Activated naive CD4-positive, alpha-beta T cell treated with anti-CD3 and anti-CD28 coated beads for 36 hours (primary cell): ENCODE measurements at places on chromosomes 2 and 18. TPM values are rescaled to one million over a fixed set of nuclear protein-coding genes. Genes with fewer than 3 reads are reported as not detected.

DNA sequence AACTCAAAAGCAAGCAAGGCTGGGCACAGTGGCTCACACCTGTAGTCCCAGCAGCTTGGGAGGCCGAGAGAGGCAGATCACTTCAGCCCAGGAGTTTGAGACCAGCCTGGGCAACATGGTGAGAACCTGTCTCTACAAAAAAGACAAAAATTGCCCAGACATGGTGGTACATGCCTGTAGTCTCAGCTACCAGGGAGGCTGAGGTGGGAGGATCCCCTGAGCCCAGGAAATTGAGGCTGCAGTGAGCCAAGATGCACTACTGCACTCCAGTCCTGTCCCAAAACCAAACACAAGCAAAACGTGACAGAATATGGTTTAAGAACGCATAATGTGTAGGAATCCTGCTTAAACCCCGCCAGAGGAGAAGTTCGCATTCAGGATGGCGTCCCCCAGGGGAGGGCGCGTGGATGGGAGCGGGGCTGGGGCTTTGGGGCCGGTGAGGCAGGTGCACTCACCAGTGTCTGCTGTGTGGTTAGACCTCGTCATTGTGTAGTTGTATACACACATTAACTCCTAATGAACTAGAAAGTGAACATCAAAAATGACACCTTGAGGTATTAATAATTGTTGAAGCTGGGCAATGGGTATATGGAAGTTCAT, 5.4 kb downstream of the COLEC11 start:
- H3K4me3 ChIP-seq: no peak overlapping the region
- H3K27me3 ChIP-seq: peaks cover 1% of the 10 kb centered on the region
- H3K27ac ChIP-seq: no peak overlapping the region
- H3K36me3 ChIP-seq: no peaks in the 10 kb centered on the region
- no peak for DNase-seq
- H3K4me1 ChIP-seq: peaks cover 29% of the 10 kb centered on the region

DNA sequence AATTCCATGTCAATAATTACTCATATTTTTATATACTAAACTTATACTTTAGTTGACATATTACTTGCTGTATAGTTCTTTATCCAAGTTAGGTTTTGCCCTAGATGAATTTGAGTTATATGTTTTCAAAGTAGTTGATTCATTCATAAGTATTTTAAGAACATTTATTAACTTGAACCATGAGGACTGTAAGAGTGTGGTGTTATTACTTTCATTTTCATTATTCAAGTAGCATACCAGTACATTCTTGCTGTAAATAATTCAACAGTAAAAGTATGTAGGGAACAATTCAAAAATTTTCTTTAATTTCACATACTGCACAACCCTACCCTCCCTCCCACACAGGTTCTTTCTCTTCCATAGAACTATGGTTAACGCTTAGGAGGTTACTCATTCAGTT, 75.4 kb downstream of the ANKRD12 start:
- no peak for DNase-seq
- peaks cover 16% of the 10 kb centered on the region for H3K36me3 ChIP-seq
- no peaks in the 10 kb centered on the region for H3K27me3 ChIP-seq
- peaks cover 11% of the 10 kb centered on the region for H3K4me1 ChIP-seq
- no peak overlapping the region for H3K4me3 ChIP-seq

- no peak for DNase-seq
- H3K4me3 ChIP-seq: no peak overlapping the region
- H3K27me3 ChIP-seq: peaks cover 9% of the 10 kb centered on the region
- no peaks in the 10 kb centered on the region for H3K36me3 ChIP-seq
- no peak overlapping the region for H3K27ac ChIP-seq
Observed at GRCh38 chr18:62621546-62621945, 93.8 kb upstream of the PHLPP1 start.

DNA sequence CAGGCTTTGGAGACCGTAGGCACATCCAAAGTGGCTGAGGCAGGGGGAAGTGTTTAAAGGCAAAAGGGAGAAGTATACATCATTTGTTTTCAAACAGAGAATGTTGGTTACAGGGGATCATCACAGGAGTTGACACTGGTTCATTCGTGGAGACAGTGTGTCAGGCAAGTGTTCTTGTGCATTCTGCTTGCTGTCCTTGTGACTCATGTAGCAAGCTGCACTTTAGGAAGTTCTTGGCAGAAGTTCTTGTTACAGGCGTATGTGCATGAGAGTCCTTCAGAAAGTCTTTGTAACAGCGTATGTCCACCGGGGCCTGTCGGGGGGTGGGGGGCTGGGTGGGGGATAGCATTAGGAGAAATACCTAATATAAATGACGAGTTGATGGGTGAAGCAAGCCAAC, 36.5 kb upstream of the B4GALT6 start:
- no peaks in the 10 kb centered on the region for H3K36me3 ChIP-seq
- H3K27me3 ChIP-seq: peaks cover 24% of the 10 kb centered on the region
- no peak overlapping the region for H3K27ac ChIP-seq
- no peak for DNase-seq
- peaks cover 7% of the 10 kb centered on the region for H3K4me1 ChIP-seq
- H3K4me3 ChIP-seq: no peak overlapping the region

DNA sequence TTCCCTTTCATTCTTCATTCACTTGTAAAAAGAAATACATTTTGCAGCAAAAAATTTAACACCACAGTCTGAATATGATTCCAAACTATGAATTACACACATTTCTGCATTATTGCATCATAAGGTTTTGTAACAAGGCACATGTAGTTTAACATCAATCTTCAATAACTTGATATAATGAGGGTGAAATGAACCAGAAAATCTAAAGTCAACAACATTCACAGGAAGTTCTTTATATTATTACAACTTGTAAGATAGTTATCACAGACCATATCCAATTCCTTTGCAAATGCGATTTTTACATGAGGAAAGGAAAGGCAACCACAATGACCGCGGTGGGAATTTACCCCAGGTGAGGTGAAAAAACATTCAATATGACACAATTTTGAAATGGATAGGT, 213.3 kb downstream of the NAPG start:
- no peak for DNase-seq
- H3K27me3 ChIP-seq: no peaks in the 10 kb centered on the region
- H3K27ac ChIP-seq: no peak overlapping the region
- peaks cover 8% of the 10 kb centered on the region for H3K4me1 ChIP-seq
- H3K36me3 ChIP-seq: no peaks in the 10 kb centered on the region
- H3K4me3 ChIP-seq: no peak overlapping the region

- H3K36me3 ChIP-seq: no peaks in the 10 kb centered on the region
- no peak for DNase-seq
- no peak overlapping the region for H3K4me3 ChIP-seq
- H3K27me3 ChIP-seq: peaks cover 11% of the 10 kb centered on the region
- H3K4me1 ChIP-seq: no peaks in the 10 kb centered on the region
Observed at GRCh38 chr2:138838851-138839620, 58.8 kb upstream of the NXPH2 start.

Gene CTNNA2
- not detected for total RNA-seq

Gene SLC9A4
- total RNA-seq: 0.10 TPM

Gene IL1R2
- total RNA-seq: 10.3 TPM

Gene ITGB6
- total RNA-seq: not detected

Gene TFCP2L1
- total RNA-seq: not detected

Gene METTL4
- 20.6 TPM for total RNA-seq

Gene MYOM1
- 0.41 TPM for total RNA-seq
